Mesenteric fat pad (tissue), 1 donor: ENCODE measurements at places on chromosomes 3 and 15. TPM values are rescaled to one million over a fixed set of nuclear protein-coding genes. Genes with fewer than 3 reads are reported as not detected.
A peak's percentile ranks its signal among the peaks of the same experiment; 100 is the strongest.

Gene RGMA
- total RNA-seq = 16.5 TPM

Gene NEK10
- total RNA-seq = 0.87 TPM

Gene SOX14
- not detected for total RNA-seq

DNA sequence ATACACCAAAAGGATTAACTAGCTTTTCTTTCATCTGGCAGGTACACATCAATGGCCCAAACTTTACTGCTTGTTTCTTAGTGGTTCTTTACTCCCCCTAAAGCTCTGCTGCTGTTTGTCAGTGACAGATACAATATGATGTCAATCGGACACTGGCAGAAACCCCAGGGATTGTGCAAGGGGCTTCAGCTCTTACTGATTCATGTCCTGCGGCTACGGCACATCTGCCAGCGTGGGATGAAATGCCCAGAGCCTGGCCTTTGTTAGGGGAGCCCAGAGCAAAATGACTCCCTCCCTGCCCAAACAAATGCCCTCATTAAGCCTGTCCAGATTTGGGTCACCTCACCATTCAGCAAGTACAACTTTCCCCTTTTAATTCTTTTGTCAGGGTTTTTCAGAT is 28.3 kb downstream of the SRP14 start:
- no peak for DNase-seq

GRCh38 chr3:194306109-194306686 is 44.9 kb downstream of the CPN2 start:
- peak; percentile 74 for DNase-seq

DNA sequence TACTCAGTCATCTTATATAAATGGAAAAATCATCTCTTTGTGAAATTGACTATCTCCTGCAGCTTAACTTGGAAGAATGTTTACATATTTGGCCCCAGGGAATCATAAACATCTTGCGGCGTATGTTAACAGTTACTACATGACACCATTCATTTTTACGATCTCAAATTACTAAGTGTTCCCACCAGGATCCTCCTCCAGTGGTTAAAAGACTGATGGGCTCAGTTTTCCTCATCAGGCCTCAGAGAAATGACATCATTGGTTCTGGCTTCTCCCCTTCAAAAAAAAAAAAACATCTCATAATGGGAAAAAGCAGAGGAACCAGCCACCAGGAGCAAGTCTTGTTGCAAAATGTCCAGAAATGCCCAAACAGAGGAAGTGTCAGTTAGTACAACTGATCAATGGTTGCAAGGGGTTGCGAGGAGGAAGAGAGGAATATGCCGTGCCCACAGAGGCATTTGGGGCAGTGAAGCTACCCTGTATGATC is 70.5 kb upstream of the LIPC start:
- no peak for DNase-seq

GRCh38 chr3:150703299-150703755 is 393 bp downstream of the ERICH6 start:
- DNase-seq = no peak

- no peak for DNase-seq
Measured at GRCh38 chr3:53156368-53156834, 4.6 kb upstream of the PRKCD start.

- DNase-seq = no peak
Measured at GRCh38 chr3:181998828-181999227, 287.1 kb downstream of the SOX2 start.
